ENCODE measurements at places on chromosomes 5 and 9.
A peak's percentile ranks its signal among the peaks of the same experiment; 100 is the strongest.

DNA sequence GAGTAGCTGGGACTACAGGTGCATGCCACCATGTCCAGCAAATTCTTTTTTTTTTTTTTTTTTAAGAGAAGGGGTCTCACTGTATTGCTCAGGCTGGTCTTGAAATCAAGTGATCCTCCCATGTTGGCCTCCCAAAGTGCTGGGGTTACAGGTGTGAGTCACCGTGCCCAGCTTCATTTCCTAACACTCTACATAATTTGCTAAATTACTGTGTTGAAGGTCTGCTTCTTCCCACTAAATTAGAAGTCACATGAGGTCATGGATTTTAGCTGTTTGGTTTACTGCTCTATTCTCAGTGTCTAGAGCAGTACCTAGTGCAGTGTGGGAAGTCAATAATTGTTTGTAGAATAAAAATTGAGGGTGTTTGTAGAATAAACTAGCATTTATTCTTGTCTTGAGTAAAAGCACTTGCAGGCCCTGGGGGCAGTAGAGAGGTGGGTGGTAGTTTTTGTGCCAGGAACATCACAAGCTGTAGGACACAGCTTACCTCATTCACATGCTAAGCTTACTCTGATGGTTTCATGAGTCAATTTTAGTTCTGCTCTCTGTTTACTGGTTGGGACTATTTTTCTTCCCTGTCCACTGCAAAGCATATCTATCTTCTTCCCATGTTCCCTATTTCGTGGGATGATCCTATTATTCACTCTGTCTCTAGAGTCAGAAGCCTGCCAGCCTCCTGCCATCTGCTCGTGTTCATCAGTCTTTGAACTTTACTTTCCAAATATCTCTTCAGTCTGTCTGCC lies 7.0 kb downstream of the TEX48 start:
- DNase-seq: no peak

DNA sequence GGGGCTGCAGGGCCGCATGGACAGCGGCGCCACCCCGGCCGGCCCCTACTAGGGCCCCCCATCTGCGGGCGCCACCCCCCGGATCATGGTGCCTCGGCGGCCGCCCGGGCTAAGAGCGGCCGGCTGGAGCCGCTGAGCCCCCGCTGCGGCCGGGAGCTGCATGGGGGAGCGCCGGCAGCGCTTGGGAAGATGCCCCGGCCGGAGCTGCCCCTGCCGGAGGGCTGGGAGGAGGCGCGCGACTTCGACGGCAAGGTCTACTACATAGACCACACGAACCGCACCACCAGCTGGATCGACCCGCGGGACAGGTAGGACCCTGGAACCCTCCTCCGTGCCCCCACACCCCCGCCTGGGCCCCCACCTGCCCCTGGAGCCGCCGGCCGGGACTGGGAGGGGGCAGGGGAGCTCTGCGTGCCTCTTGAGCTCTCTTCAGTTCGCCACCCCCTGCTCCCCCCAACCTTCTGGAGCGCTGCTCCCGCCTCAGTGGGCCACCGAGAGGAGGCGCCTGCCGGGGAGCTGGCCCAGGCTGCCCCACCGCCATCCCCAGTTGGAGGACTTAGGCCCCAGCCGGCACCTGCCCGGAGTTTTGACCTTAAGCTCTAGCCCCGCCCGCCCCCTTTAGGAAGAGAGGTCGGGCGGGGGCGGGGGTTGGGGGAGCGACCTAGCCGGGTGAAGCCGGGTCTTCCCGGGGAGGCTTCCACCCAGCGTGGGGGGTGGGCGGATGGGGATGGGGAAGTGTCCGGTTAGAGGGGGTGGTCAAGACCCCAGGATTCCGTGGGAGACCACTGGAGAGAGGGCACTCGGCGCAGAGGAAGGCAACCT lies 730 bp downstream of the WWC1 start:
- no peak for DNase-seq

DNA sequence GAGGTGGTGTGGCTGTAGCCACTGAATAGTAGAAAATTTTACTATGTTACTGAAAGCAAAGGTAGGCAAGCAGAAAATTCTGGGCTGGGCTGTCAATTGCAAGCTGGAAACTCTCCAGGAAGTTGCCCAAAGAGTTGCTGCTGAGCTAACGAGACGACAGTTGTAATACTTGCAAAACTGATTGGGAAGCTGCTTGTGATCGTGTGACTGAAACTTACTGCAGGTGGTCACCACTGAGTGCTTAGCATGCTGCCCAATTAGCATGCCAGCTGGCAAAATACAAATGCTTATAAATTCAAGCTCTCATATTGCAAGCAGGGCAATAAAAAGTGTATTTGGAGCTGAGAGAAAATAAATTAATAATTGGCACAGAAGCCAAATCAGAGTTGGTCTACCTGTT lies 758.5 kb upstream of the EDIL3 start:
- no peak for DNase-seq

DNA sequence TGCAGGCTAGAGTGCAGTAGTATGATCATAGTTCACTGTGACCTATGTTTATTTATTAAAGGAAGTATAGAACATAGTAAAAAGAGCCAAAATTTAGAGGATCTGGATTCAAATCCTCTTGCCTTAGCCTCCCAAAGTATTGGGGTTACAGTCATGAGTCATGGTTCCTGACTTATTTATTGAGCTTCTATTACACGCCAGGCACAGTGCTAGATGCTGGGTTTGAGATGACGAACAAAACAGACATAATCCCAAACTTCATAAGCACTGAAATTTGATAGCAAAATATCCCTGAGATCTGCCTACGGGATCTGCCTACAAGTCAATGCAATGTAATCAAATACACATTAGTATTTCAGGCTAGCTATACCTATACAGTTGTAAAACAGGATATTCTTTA lies 2.5 kb downstream of the KIAA0825 start:
- no peak for DNase-seq

GRCh38 chr5:1017691-1018455 lies 9.3 kb downstream of the NKD2 start:
- no peak for DNase-seq

DNA sequence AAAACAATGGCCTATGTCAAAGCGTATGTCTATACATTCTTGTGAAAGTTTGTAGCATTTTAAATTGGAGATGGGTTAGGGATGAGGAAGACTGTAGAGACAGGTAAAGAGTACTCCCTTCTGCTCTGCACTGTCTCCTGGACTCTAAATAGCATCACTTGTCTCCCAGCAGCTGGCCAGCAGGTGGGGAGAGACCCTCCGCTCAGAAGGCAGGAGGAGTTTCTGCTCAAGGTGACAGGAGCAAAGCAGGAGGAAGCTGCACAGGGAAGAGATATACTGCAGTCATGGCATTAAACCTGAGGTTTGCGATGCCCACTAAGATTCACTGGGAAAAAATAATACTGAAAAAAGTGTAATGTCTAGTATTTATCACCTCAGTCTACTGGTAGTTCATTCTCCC lies 10.7 kb upstream of the ASTN2 start:
- no peak for DNase-seq

GRCh38 chr5:143207058-143207457 lies 196.4 kb downstream of the NR3C1 start:
- DNase-seq: no peak

GRCh38 chr5:90131383-90132133 lies 278.0 kb downstream of the CETN3 start:
- DNase-seq: no peak

- DNase-seq: no peak
Measured at GRCh38 chr9:98993570-98993945, 49.9 kb downstream of the COL15A1 start.

DNA sequence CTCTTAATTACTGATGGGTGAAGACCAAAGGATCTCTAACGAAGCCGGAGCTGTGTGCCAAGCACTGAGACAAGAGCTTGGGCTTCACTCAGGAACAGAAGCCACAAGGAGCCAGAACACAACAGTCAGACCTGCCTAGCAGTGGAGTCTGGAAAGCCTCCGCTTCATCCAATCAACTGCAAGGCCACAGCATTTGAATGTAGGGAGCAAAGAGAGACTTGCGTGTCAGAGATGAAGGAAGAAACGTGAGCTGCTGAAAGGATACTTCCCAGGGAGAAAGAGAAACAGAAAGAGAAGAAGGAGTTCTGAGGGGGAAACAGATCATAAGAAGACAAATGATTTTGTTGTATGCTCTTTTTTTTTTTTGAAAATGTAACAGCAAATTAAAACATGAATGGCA lies 43.5 kb downstream of the DDX31 start:
- no peak for DNase-seq

GRCh38 chr9:134493461-134494272 lies 147.9 kb upstream of the COL5A1 start:
- no peak for DNase-seq

GRCh38 chr5:176144508-176144907 lies 93.7 kb upstream of the SIMC1 start:
- no peak for DNase-seq

- no peak for DNase-seq
Measured at GRCh38 chr9:114722937-114723620, 41.1 kb upstream of the TEX48 start.

GRCh38 chr5:98602534-98603112 lies 170.8 kb upstream of the RGMB start:
- DNase-seq: no peak

DNA sequence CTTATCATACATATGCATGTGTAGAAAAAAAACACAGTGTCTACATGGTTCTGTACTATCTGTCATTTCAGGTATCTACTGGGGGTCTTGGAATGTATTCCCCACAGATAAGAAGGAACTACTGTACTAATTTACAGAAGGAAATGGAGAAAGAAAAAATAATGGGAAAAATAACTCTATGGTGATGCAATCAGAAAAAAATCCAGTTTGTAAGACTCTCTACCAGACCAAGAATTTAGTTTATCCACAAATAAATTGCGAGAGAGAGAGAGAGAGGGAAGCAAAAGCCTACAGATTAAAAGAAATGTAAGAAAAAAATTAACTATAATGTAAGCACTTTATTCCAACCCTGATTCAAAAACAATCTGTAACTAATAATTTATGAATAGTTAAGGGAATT lies 708.6 kb upstream of the ZNF608 start:
- DNase-seq: no peak

DNA sequence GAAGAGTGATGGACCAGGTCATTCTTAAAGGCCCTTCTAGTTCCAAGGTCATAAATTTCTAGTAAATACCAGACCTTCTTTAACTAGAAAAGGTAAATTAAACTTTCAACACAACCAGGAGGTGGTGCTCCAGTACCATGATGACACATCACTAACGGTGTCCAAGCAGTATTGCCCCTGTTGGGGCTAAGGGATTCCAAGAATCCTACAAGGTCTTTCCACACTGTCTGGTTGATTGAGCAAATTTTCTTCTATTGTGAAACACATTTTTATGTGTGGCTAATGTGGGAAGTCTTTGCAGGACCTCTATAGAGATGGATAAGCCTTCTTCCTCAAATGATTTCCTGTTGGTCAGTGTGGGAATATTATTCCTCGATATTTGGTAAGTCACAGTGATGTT lies 459.6 kb upstream of the PAPPA start:
- DNase-seq: peak; percentile 67

- DNase-seq: no peak
Measured at GRCh38 chr9:96279932-96280331, 22.0 kb downstream of the HSD17B3 start.

- DNase-seq: no peak
Measured at GRCh38 chr9:5488221-5489008, 21.9 kb upstream of the PDCD1LG2 start.

- no peak for DNase-seq
Measured at GRCh38 chr9:105447386-105447813, 434 bp upstream of the FSD1L start.

GRCh38 chr9:136296434-136297015 lies 7.4 kb downstream of the CCDC187 start:
- no peak for DNase-seq

GRCh38 chr5:174553556-174553955 lies 170.8 kb upstream of the MSX2 start:
- DNase-seq: no peak

DNA sequence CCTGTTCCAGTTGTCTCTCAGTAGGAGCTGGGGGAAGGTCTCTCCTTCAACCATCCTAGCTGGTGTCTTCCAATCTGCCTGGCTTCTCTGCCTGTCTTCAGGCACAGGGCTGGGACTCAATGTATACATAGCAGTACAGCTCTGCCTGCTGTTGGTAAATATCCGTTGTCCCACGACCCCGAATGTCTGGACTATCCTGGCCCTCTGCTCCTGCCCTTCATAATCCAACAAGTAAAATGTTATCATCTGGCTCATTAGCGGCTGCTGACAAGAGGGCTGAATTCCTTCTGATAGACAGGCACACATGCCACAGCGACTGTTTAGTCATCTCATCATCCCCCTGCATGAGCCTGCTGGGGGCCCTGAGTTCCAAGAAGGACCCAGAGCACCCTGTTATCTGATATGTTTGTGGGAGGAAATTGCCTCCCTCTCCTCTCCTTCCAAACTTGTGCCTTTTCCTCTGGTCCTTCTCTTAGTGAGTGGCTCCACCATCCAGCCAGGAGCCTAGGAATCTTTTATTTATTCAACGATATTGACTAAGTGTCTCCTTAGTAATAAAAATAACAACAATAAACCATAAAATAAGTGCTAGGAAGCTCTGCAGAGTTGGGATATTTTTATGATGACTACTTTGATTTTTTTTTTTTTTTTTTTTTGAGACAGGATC lies 29.5 kb upstream of the TGFBR1 start:
- DNase-seq: peak; percentile 37

DNA sequence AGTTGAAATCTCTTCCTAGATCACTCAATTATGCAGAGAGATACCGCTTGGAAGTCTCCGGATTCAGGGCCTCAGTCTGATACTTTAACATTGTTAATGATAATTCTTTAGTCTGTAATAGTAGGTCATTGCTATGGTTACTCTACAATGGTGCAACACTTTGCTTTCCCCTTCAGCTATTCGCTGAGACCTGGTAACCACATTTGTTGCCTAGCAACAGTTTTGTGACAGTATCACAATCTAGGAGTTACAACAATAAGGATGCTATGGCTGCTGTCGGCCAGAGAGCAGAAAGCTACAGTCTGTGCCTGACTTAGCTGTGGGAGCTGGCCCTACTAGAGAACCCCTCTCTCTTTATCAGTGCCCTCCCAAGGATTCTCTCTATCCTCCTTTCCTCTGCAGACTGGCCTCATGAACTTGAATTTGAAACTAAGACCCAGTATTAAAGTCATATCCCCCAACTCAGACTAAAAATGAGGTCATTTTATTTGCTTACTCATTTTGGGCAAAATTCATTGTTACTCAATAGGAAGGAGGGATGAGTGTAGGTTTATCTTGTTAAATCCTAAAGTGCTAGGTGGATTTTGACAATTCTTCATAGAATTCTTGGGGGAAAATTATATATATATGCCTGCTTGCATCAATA lies 39.3 kb downstream of the NR2F1 start:
- DNase-seq: peak; percentile 21

Data from HT1080 (cell line).